ENCODE measurements at places on chromosomes 7 and 10.

DNA sequence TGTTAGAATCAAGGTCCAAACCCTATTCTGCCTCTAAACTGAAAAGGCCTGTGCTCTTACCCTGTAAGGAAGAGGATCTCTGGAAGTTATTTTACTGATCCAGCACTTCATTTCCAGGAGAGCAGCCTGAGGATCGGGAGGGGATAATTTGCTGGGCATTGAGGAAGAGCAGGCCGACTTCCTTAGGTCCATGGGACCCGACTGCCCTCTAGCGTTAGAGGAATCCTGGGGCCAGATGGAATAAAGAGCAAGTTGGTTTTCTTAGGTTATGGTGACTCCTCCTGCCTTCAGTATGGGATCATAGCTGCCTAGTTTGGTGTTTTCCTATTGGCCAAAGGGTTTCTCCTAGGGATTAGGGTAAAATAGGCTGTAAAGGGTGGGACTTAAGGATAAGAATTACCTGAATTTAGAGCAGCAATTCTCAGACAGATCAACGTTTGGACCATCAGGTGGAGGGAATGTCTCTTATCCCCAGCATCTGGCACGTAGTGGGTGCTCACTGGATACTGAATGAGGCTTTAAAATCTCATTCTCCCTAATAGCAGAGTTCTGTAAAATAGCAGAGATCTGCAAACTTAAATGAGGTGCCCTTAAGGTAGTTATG lies 40.0 kb upstream of the SORBS1 start:
- H3K27me3 ChIP-seq: peaks cover 4% of the 10 kb centered on the region
- H3K36me3 ChIP-seq: peaks cover 2% of the 10 kb centered on the region
- no peak overlapping the region for H3K4me3 ChIP-seq
- DNase-seq: peak; percentile 60
- H3K4me1 ChIP-seq: no peaks in the 10 kb centered on the region
- H3K27ac ChIP-seq: no peak overlapping the region

GRCh38 chr10:116800286-116800929 lies 48.9 kb upstream of the ENO4 start:
- no peaks in the 10 kb centered on the region for H3K36me3 ChIP-seq
- peaks cover 5% of the 10 kb centered on the region for H3K27me3 ChIP-seq
- peaks cover 3% of the 10 kb centered on the region for H3K4me1 ChIP-seq
- no peak for DNase-seq
- H3K27ac ChIP-seq: no peak overlapping the region
- H3K4me3 ChIP-seq: no peak overlapping the region

DNA sequence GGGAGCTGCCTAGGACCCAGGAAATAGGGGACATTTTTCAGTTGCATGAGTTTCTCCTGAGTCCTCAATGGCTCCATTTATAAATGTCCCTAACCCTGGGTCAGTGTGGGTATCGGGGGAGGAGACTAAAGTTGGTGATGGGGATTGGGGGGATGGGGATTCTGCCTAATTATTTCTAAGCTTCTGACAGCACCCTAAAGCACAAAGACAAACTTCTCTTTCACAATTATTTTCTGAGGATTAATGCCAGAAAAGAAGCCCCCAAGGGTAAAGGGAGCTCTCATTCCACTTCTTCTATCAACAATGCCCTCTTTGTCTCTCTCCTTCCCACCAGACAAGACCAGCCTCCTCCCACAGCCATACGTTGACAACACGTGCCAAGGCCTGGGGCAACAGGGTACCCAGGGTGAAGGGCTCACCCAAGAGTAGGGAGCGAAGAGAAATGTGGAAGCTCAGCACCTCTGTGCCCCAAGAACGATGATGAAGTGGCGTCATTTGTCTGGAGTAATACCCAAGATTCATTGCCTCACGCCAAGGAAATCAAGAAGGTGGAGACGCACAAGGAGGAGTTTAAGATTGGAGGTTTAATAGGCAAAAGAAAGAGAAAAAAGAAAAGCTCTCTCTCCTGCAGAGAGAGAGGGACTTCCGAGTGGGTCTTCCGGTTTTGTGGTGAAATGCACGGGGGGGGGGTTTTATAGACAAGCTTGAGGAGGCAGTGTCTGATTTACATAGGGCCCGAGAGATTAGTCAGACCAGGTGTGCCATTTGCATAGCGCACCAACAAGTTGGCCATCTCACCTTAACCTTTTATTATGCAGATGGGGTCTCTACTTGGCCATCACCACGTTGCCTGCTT lies 14.4 kb upstream of the GJC3 start:
- peaks cover 6% of the 10 kb centered on the region for H3K4me1 ChIP-seq
- no peaks in the 10 kb centered on the region for H3K36me3 ChIP-seq
- no peak for DNase-seq
- peaks cover 9% of the 10 kb centered on the region for H3K27me3 ChIP-seq
- peak overlapping the region; percentile 27 for H3K4me3 ChIP-seq
- H3K27ac ChIP-seq: no peak overlapping the region

- H3K4me3 ChIP-seq: no peak overlapping the region
- H3K36me3 ChIP-seq: no peaks in the 10 kb centered on the region
- no peak overlapping the region for H3K27ac ChIP-seq
- no peaks in the 10 kb centered on the region for H3K27me3 ChIP-seq
- DNase-seq: no peak
Measured at GRCh38 chr7:20456701-20457100, 126.0 kb downstream of the ITGB8 start.

DNA sequence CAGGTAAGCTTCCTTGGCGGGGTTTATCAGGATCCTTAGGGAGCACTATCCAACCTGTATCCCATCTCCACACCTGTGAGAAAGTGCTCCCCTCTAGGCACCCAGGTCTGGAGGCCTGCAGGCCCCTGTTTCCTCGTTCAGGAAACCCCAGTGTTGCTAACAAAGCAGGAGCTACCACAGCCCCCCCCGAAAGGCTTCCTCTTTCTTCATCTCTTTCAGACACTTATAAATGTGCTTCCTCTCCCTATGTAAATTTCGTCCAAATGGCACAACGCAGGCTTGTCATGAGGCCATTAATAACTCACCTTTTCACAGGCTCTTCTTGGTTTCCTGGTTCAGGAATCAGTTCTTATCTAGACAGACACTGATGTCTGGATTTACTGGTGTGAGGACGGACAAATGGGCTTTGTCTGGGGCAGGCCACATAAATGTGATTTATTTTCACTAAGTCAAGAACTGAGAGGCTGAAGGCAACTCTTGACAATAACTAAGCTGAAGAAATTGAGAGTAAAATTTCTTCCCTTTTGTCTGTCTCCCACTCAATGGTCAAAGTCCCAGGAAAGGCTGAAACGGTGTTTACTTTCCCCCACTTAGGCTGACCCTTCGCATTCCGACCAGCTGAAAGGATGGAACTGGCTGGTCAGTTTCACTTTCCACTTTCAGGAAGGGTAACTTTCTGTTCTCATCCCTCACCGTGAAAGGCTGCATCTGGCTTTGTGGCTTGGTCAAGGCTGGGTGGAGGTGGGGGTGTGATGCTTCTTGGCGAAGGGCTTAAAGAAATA lies 46.8 kb downstream of the PIK3AP1 start:
- peaks cover under 1% of the 10 kb centered on the region for H3K36me3 ChIP-seq
- DNase-seq: no peak
- H3K4me1 ChIP-seq: peaks cover 59% of the 10 kb centered on the region
- H3K27ac ChIP-seq: peak overlapping the region; percentile 65

DNA sequence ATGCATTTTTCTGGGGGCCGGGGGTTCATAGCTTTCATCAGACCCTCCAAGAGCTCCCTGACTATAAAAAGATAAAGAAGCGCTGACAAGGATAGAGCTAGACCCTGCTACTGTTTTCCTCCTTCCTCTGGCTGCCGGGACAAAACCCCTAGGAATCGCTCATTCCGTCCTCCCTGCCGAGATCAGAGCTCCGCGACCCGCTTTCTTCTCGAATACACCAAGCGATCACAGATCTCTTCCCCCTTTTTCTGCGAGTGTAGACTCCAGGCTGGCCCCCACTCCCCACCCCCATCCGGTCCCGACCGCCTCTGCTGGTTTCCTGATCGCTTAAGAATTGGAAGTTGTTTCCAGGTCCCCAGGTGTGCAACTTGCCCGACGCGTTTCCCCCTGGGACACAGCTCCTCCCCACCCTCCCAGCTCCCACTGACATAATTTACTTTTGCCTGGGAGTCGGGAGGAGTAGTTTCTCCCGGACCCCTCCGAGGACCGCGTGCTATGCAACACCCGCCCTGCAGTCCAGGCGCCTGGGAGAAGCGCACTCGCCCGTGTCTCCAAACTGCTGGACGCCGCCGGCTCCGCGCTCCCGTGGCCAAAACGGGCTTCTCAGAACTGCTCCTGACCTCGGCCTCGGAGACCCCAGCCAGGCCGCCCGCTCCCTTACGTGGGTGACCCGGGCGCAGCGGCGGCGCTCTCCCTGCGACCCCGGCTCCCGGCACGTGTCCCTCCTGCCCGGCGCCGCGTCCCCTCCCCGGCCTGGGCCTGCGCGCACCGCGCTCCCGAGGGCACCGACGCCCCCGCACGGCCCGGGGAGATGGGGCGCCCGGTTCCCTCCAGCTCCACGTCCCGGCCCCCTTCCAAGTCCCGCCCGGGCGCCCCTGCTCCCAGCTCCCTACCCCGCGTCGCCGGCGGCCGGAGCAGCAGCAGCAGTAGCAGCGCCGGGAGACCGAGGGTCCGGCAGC lies 552 bp downstream of the IL15RA start:
- H3K4me3 ChIP-seq: peak overlapping the region; percentile 97
- peaks cover 16% of the 10 kb centered on the region for H3K36me3 ChIP-seq

GRCh38 chr10:102752266-102752930 lies 8.7 kb downstream of the WBP1L start:
- no peak overlapping the region for H3K4me3 ChIP-seq
- H3K4me1 ChIP-seq: peaks cover 47% of the 10 kb centered on the region
- H3K27ac ChIP-seq: peak overlapping the region; percentile 8
- peaks cover 10% of the 10 kb centered on the region for H3K36me3 ChIP-seq
- DNase-seq: no peak

DNA sequence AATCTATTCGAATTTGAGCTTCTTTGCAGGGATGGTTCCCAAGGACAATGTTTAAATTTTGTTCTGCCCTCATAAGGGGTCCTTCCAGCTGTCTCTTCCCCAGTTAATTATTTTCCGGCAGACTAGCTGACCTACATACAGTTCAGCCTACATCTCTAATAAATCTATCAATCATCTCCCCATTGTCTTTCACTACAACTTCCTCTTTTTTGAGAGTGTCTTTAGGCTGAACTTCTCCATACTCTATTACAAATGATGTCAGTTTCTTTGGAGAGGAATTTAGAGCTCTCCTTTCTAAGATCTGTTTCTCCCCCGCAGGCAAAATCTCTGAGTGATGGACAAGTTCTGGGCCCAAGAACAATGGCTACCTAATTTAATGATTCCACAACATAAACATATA lies 122.2 kb downstream of the PCLO start:
- no peak overlapping the region for H3K27ac ChIP-seq
- H3K4me1 ChIP-seq: no peaks in the 10 kb centered on the region
- no peak for DNase-seq
- no peaks in the 10 kb centered on the region for H3K36me3 ChIP-seq

DNA sequence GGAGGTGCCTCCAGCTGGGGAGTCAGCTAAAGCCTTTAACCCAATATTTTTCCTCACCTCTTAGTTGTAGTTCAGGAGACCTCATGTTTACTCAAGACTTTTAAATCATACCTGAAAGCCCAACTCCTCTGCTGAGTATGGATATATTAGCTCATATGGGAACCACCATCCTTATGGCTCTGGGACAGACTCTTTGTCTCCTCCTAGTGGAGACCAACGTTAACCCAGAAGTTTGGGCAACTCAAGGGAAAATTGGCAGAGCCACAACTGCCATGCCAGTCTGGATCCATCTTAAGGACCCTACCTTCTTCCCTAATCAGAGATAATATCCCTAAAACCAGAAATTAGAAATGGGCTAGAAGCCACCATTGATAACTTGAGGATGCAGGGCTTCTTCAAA lies 80.8 kb downstream of the TMEM106B start:
- H3K4me3 ChIP-seq: no peak overlapping the region
- H3K36me3 ChIP-seq: no peaks in the 10 kb centered on the region
- H3K27ac ChIP-seq: no peak overlapping the region
- H3K4me1 ChIP-seq: peaks cover 2% of the 10 kb centered on the region
- DNase-seq: no peak

- peak overlapping the region; percentile 86 for H3K27ac ChIP-seq
- peaks cover 3% of the 10 kb centered on the region for H3K36me3 ChIP-seq
- peaks cover 60% of the 10 kb centered on the region for H3K4me1 ChIP-seq
Measured at GRCh38 chr7:4725850-4726450, 43.9 kb downstream of the FOXK1 start.

- H3K27ac ChIP-seq: peak overlapping the region; percentile 23
- peaks cover 28% of the 10 kb centered on the region for H3K4me1 ChIP-seq
- peaks cover 10% of the 10 kb centered on the region for H3K27me3 ChIP-seq
- DNase-seq: no peak
- no peaks in the 10 kb centered on the region for H3K36me3 ChIP-seq
Measured at GRCh38 chr7:38171623-38172391, 6.2 kb upstream of the STARD3NL start.

DNA sequence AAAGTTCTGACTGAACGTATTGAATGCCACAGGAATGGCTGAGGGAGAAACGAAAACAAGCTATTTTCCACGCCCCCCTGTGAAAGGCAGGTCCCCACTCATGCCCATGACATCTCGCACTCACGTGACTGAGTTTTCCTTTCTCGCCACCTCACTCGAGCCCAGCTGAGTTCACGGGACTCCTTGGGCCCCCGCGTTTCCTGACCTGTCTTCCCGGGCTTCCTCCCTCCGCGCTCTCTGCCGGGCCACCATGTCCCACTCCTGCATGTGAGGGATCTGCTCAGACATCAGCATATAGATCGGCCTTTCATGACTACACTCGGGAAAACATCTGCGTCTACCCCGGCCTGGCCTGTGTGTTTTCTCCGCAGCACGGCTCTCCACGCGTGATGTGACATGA lies 226.0 kb upstream of the ADARB2 start:
- H3K27me3 ChIP-seq: no peaks in the 10 kb centered on the region
- H3K4me1 ChIP-seq: no peaks in the 10 kb centered on the region
- H3K27ac ChIP-seq: no peak overlapping the region

DNA sequence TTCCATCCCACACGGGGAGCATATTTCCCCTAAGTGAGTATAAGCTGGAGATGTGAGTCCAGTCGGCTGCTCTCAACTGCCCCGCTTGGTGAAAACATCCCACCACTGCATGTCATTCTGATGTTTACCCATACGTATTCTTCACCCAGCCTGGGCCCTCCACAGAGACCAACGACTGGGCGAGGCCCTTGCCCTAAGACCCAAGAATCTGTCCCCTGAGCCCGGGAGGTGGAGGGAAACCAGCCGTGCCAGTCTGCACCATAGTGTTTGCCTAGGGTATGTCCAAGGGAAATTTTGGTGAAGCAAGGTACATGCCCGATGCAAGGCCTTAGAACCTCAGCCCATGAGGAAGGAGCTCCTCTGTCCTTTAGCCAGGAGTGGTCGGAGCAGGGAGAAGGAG lies 67.9 kb downstream of the RGS10 start:
- H3K36me3 ChIP-seq: no peaks in the 10 kb centered on the region
- peaks cover 34% of the 10 kb centered on the region for H3K4me1 ChIP-seq
- DNase-seq: no peak
- H3K27me3 ChIP-seq: no peaks in the 10 kb centered on the region

DNA sequence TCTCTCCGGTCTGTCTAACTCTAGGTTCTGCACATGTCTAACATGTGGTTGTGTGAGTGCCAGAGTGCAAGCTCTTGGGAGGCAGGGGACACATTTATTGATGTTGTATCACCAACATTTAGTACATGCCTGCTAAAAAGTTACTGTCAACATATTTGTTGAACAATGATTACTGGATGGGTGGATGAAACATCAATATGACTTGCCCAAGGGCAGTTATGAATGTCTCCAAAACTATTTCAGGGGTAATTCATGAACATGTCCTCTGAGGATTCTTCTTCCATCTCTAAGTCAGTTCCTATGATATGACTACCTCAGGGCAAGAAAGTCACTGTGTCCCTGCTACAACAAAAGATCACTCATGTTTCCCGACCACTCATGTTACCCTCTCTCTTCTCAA lies 91.3 kb upstream of the STEAP1B start:
- H3K27me3 ChIP-seq: peaks cover 46% of the 10 kb centered on the region
- peaks cover 27% of the 10 kb centered on the region for H3K4me1 ChIP-seq
- DNase-seq: no peak
- H3K36me3 ChIP-seq: peaks cover 3% of the 10 kb centered on the region
